ENCODE measurements at places on chromosomes 13 and 19.

- DNase-seq: no peak
These were observed 27.6 kb downstream of the MAU2 start for GRCh38 chr19:19348266-19348665.

DNA sequence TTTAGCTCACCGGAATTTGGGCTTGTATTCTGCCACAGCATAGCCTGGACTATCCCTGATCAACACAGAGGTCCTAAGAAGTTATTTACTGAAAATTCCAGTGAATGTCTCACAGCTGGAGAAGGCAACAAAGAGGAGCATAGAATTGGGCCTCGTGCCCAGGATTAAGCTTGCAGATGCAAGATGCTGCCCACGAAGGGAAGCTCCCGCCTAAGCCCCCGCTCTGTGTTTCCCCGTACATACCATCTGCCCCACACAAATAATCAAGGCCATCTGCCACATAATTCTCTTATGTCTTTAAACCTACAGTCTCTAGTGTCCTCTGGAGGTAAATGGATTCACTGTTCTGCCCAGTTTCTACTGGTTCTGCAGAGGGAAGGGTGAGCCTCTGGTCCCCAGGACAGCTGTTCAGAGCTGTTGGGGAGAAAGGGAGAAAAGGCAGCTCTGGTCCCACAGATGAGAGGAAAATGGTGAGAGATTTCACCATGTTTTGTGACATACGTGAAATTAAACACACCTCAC, 7.4 kb upstream of the TPP2 start:
- no peak for DNase-seq

DNA sequence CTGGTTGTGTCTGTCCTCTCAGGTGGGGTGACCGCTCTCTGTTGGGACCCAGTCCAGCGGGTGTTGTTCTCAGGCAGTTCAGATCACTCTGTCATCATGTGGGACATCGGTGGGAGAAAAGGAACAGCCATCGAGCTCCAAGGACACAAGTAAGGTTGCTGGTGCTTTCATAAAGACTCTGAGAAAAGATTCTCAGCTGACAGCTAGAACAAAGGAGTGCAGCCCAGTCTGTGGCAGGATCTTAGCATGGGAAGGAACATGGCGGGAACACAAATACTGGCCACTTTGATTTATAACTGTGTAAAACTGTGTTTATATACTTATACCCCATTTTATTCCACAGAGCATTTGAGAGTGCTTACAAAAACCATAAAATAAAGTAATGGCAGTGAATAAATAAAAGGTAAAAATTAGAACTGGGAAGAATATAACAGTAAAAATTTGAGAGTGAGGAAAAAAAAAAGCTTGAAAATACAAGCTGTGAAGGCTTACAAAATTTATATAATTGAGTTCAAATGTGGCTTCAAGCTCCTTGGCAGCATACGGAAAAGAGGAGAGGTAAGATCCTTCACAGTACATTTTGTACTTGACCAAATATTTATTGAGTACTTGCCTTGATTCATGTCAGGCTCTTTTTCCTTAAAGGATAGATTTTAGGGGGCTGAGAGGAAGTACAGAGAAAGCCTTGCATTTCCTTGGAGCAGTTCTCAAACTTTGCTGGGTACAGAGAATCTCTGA, 64.8 kb downstream of the DHRS12 start:
- no peak for DNase-seq

DNA sequence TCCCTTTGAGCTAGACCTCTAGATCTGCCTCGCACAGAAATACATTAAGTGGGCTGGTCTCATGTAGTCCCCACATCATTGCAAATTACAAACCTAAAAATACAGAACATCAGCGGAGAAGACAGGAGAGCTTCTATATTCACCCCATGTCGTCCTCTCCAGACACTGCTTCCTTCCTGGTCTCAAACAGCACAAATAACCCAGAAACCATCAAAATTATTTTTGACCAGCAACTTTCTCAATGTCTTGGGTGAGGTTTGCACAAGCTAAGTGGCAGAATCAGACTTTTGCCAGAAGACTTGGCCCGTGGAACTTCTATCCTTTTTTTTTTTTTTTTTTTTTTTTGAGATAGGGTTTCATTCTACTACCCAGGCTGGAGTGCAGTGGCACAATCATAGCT, 28.2 kb downstream of the CLEC17A start:
- no peak for DNase-seq

- DNase-seq: no peak
These were observed 852 bp downstream of the SCEL start for GRCh38 chr13:77536358-77536757.

DNA sequence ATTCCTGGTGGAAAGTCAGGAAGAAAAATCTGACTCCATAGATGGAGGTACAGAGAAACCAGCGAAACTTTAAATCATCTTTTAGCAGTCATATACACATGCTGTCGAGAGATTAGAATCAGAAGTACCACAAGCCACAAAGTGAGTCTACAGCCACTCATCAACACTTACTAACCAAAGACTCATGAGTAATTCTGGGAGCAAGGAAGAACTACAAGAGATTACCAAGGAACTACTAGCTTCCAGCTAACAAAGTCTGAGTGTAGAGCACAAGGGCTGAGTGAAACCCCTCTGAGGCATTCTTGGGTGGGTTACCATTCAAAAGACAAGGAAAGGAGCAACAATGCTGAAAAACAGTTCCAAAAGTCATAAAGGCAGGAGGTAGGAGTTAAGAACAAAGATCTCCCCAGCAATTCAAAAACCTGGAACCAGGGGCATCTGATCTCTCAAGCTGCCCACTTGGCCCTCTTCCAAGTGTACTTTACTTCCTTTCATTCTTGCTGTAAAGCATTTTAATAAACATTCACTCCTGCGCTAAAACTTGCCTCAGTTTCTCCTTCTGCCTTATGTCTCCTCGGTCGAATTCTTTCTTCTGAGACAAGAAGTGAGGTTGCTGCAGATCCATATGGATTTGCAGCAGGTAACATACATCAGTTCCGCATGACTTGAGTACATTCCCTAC, 13.0 kb downstream of the RBM26 start:
- no peak for DNase-seq

GRCh38 chr13:77737583-77738200, 40.2 kb downstream of the SLAIN1 start:
- DNase-seq: no peak

- DNase-seq: peak; percentile 69
These were observed 47.0 kb upstream of the PNMA8B start for GRCh38 chr19:46542428-46543230.

GRCh38 chr19:37251308-37252229, 33.6 kb downstream of the ZNF383 start:
- peak; percentile 96 for DNase-seq

DNA sequence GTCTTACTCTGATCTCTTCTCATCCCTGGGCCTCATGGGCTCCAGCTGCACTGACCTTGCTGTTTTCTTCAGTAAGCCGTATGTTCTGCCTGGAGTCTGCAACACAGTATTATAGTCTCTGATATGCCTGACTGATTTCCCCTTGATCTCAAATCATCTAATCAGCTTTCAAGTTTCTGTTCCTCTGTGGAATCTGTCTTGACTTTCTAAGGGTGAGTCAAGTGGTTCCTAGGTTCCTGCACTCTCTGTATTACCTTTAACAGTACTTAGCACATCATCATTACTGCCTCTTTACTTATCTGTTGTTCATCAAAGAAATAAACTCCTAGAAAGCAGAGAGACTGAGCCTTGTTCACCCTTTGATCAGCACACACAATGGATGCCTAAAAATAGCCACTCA, 350.7 kb downstream of the LMO7 start:
- DNase-seq: no peak

- DNase-seq: no peak
These were observed 65.1 kb upstream of the ITM2B start for GRCh38 chr13:48167866-48168265.

DNA sequence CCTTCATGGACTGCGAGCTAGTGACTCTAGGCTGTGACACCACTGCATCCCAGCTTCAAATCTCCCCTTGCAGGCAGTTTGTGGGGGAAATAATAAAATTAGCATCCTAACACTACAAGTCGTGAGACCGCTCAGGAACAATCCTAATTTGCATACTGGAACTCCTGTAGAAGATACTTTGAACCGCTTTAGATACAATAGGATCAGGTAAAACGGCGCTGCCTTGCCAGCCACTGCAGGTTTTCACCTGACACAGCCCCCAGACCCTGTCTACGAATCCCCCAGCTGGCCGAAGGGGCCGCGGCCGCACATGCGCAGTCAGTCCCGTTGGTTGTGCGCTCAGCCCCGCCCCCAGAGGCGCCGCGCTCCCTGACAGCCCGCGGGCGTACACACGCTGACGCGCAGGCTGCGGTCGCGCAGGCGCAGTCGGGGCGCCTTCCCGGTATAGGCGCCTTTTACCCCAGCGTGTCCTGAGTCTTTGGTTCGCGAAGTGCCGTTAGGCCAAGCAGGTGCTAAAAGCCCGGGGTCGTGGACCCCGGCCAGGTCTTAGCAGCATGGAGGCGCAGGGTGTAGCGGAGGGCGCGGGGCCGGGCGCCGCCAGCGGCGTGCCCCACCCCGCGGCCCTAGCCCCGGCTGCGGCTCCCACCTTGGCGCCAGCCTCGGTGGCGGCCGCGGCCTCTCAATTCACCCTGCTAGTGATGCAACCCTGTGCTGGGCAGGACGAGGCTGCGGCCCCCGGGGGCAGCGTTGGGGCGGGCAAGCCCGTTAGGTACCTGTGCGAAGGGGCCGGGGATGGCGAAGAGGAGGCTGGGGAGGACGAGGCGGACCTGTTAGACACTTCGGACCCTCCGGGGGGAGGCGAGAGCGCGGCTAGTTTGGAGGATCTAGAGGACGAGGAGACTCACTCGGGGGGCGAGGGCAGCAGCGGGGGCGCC, at the start of gene RFXAP:
Gene RFXAP, plus strand, starts transcription at position 419 of the 935 bp plus-strand sequence. Its CDS starts 136 bp downstream, at position 555.
- DNase-seq: peak; percentile 84

- no peak for DNase-seq
These were observed 33.9 kb upstream of the RANBP3 start for GRCh38 chr19:6011794-6012193.

DNA sequence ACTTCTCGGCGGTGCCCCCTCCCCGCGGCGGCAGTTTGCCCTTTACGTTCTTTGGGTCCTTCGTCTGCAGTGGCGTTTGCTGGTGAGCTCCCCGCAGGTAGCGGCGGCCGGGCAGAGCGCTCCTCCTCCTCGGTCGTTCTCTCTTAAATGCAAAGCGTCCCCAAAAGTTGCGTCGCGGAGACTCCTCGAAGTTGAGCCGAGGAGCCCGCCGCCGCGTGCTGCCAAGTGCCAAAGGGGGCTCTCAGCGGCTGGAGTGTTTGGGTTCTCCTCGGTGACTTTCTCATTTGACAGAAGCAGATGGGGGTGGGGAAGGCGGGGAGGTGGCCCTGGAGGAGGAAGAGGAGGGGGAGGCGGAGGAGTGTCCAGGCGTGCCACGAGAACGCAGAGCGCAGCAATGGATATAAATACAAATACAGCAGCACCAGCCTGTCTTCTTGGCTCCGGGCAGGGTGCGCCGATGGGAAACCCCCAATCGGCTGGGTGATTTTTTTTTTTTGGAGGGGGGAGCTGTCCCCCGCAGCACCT, at the start of gene SOX21:
Gene SOX21, minus strand, starts transcription at position 259 of the 525 bp plus-strand sequence. CDS start 496 bp downstream, outside the sequence.
- peak; percentile 38 for DNase-seq

DNA sequence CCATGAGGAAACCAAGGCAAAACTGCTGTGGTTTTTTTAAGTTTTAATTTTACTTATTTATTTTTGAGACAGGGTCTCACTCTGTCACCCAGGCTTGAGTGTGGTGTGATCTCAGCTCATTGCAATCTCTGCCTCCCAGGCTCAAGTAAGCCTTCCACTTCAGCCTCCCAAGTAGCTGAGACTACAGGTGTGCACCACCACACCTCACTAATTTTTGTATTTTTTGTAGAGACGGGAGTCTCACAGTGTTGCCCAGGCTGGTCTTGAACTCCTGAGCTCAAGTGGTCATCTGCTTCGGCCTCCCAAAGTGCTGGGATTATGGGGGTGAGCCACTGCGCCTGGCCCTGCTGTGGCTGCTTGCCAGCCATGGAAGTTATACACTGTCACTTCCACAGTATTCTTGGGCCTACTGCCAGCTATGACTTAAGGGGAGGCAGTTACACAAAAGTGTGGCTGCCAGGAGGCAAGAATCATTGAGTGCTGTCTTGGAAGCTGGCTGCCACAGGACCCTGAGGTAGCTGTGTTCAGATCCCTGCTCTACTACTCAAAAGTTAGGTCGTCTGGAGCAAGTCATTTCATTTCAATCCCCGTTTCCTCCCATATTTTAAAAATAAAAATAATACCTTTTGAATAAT, 12.7 kb downstream of the FARP1 start:
- DNase-seq: no peak

GRCh38 chr19:6062961-6063575, 47.2 kb downstream of the RFX2 start:
- DNase-seq: no peak

GRCh38 chr13:86870444-86870843, 800.7 kb upstream of the SLITRK5 start:
- DNase-seq: no peak

GRCh38 chr13:41495044-41495443, 37.7 kb downstream of the RGCC start:
- no peak for DNase-seq

- DNase-seq: no peak
These were observed 9.7 kb upstream of the ARHGAP45 start for GRCh38 chr19:1057176-1057855.

DNA sequence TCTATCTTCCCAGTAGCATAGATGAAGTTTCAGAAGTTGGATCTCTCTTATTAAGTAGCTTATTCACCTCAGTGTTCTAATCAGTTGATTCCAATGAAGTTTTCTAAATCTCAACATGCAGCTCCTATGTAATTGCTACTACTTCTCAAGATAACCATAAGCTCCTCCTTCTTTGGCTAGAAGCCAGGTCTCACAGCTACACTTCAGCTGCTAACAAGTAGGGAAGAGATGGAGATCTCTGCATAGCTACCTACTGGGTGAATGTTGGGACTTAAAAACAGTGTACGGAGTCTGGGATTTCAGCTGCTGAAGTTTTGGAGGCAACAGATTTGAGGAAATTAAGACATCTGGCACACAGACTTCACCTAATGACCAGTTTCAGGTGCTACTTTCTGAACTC, 661.0 kb downstream of the SLITRK1 start:
- DNase-seq: no peak

- DNase-seq: no peak
These were observed 56.1 kb upstream of the UBL3 start for GRCh38 chr13:29906432-29907011.

DNA sequence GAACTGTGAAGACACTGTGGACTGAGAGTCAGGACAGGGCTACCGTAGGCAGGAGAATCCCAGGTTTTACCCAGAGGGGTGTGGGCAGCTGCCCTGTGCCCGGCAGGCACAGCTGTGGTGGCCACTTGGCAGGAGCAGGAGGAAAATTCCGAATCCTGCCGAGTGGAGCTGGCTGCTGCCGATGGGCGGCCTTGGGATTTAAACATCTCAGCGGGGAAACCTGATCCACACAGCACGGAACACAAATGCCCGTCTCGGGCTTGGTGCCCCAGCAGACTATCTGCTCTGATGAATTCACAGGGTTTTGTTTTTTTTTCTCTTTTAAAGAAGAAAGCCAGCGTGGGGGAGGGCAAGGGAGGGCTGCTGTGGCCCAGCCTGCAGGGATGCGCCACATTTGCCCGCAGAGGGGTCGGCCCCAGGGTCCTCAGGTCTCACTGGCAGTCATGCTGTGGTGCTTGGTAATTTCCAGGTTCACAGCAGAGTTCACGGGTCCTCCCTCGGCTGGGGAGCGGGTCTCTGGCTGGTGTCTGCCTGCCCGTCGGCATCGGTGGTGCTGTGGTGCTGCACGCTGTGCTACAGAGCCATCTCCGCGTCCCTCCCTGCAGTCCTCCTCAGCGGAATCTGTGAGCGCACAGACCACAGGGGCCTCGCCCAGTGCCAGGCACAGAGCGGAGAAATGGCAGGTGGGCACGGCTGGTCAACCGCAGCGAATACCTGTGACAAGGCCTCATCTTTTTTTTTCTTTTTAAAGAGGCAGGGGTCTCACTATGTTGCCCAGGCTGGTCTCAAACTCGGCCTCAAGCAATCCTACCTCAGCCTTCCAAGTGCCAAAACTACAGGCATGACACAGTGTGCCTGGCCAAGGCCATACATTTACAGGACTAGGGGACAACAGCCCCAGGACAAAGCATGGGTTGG, 28.1 kb downstream of the MPND start:
- no peak for DNase-seq

Measured in amygdala (tissue), 56 donors.